ENCODE measurements at places on chromosomes 5 and 9. TPM values are rescaled to one million over a fixed set of nuclear protein-coding genes. Genes with fewer than 3 reads are reported as not detected.
A peak's percentile ranks its signal among the peaks of the same experiment; 100 is the strongest.

The RAD23B gene
- total RNA-seq: 58.8 TPM

DNA sequence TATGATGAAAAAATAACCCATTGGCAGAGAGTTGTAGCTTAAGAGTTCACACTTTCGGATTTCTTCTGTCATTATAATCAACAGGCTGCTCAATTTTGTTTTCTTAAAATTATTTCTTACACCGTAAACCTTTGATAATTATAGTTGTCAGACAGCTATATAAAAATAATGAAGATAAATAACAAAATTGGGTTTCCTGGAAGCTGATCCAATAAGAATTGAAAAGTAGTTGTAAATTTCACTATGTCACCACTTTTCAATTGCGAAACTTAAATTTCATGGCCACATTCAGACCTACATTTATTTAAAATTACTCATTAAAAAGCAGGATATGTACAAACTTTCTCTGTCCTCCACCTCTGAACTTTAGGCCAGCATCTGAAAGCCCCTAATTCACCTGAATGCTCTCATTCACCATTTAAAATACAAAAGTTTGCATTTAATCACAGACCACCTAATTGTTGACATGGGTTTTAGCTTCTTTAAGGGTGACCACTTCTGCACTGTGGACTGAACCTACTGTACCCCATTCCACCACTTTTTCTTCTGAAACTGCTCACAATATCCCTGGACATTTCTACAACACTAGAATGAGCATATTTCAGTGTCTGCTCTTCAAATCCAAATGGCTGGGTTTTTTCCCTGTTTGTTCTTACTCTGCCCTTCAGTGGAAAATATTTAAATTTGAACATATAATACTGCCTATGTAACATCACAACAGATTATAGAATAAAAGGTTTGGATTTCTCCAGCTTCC is 680 bp downstream of the SELENOP start:
- no peaks in the 10 kb centered on the region for H3K36me3 ChIP-seq
- H3K27me3 ChIP-seq: no peaks in the 10 kb centered on the region
- DNase-seq: no peak
- peak overlapping the region; percentile 83 for H3K27ac ChIP-seq
- H3K4me3 ChIP-seq: peak overlapping the region; percentile 42

GRCh38 chr9:76595645-76596044 is 136.7 kb downstream of the GCNT1 start:
- H3K36me3 ChIP-seq: no peaks in the 10 kb centered on the region
- H3K4me3 ChIP-seq: no peak overlapping the region
- H3K27ac ChIP-seq: no peak overlapping the region
- H3K27me3 ChIP-seq: no peaks in the 10 kb centered on the region
- no peak for DNase-seq
- H3K4me1 ChIP-seq: no peaks in the 10 kb centered on the region

GRCh38 chr5:144422018-144422727 is 251.5 kb downstream of the KCTD16 start:
- H3K27ac ChIP-seq: no peak overlapping the region
- H3K4me1 ChIP-seq: no peaks in the 10 kb centered on the region
- no peak for DNase-seq
- H3K27me3 ChIP-seq: no peaks in the 10 kb centered on the region
- H3K36me3 ChIP-seq: no peaks in the 10 kb centered on the region

DNA sequence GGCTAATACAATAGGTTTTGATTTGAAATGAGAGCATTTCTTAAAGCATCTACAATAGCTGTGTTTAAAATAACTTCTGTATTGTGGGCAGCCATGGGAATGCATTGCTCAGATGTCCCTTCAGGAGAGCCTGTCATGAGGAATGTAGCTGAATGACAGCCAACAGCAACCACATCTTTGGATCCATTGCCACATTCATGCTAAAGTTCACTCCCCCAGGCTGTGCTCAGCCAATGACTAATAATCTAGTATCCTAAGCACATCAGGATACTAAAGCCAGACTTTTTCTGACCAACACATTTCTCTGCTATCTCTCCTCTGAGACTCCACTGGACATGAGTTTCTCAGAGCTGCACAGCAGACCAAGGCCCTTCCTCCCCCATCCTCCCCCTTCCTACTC is 45.5 kb downstream of the HTR1A start:
- H3K27ac ChIP-seq: no peak overlapping the region
- H3K36me3 ChIP-seq: no peaks in the 10 kb centered on the region
- DNase-seq: no peak
- H3K4me3 ChIP-seq: no peak overlapping the region
- H3K4me1 ChIP-seq: no peaks in the 10 kb centered on the region

GRCh38 chr5:71843111-71843510 is 124.0 kb downstream of the CARTPT start:
- no peaks in the 10 kb centered on the region for H3K27me3 ChIP-seq
- no peak overlapping the region for H3K27ac ChIP-seq
- no peaks in the 10 kb centered on the region for H3K36me3 ChIP-seq
- no peak overlapping the region for H3K4me3 ChIP-seq
- H3K4me1 ChIP-seq: no peaks in the 10 kb centered on the region
- DNase-seq: no peak

The TIGD6 gene
- 4.1 TPM for total RNA-seq
